ENCODE measurements at places on chromosomes 16 and 17.
A peak's percentile ranks its signal among the peaks of the same experiment; 100 is the strongest.

- no peak for DNase-seq
Measured at GRCh38 chr17:80818871-80819270, 172.8 kb upstream of the CHMP6 start.

- no peak for DNase-seq
Measured at GRCh38 chr17:78307887-78308638, 51.8 kb downstream of the SOCS3 start.

DNA sequence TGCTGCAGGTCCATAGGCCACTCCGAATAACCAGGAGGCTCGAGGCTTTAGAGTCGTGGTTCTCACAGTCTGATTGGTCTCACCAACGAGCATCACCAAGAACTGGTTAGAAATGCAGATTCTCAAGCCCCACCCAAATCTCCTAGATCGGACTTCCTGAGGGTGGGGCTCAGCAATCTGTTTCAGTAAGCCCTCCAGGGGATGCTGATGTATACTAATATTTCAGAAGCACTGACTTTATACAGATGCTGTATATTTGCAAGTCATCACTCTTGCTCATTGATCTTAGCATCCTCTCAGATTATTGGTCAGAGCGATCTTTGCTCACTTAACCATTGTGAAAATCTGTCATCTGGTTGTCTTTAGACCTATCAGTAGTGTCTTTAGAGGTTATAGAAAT, 4.4 kb upstream of the VAC14 start:
- no peak for DNase-seq

DNA sequence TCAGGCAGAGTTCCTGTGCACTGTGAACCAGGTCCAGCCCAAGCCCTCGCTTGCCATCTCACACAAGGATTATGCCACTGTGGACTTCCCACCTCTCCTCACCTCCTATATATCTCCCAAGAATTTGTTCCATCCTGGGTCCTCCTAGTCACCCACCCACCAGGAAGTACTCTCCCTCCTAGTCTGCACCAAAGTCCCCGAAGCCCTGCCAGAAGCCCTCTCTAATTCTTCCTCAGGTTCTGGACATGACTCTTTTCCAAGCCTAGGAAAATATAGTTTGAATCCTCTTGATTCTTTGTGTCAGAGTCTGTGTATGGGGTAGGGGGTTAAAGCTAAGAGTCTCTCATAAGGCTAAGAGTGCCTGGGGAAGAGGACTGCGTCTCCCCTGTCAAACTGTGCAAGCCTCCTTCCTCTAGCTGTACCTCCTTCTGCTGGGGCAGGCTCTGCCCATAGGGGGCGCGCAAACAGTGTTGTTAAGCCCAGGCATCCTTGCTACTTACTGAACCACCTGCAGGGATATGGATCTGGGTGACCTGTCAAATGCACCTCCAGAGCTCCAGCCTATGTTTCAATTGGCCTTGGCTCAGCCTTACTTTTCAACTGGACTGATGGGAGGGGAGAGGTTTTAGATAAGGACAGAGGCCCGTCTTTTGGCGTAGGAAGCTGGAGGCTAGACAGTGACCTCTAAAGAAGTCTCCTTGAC, 16.6 kb upstream of the DLX4 start:
- peak; percentile 69 for DNase-seq

- no peak for DNase-seq
Measured at GRCh38 chr16:30989469-30990047, 4.6 kb downstream of the HSD3B7 start.

DNA sequence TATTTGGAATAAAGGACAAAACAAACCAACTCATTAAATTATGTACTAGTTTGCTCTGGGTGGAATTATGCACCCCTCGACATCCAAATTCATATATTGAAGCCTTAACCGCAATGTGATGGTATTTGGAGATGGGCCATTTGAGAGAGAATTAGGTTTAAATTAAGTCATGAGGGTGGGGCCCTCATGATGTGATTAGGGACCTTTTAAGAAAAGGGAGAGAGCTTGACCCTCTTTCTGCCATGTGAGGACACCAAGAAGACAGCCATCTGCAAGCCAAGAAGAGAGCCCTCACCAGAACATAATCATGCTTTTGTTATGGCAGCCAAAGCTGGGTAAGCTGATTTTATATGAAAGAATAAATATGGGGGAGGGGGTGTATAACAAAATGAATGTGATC, 2.0 kb downstream of the C16orf87 start:
- no peak for DNase-seq

DNA sequence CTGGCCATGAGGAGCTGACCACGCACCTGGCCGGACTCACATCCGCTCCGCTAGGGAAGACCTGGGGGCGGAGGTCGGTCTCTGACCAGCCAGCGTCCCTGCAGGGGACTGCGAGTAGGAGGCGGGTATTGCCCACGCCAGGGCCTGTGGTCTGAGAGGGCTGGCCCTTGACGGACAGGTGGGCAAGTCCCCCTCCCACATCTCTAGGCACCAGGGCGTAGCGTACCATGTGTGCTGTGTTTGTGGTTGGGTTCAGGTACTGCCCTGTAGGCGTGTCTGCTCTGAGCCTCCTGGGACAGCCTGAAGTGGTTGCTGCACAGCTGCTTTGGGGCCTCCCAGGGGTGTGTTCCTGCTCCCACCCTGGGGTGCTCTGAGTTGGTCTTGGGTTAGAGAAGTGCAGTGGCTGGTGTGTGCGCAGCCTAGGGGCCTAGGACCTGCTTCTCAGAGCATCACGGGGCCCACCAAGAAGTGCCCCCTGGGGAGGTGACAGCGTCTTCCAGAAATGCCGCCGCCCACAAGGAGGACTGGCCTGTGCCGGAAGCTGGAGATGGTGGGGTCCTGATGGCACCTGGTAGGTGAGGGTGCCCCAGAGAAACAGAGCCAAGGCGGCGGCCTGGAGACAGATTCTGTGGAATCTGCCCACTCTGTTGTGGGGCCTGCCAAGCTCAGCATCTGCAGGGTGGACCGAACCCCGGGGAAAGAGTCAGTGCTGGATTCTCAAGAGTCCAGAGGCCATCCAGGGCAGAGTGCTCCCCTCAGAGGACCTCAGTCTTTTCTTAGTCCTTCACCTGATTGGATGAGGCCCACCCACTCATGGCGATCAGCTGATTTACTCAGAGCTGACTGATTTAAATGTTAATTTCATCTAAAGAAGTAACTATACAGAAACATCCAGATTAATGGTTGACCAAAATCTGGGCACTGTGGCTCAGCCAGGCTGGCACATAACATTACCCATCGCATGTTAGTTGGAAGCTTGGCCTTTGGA, 48.3 kb downstream of the WDR45B start:
- DNase-seq: no peak

DNA sequence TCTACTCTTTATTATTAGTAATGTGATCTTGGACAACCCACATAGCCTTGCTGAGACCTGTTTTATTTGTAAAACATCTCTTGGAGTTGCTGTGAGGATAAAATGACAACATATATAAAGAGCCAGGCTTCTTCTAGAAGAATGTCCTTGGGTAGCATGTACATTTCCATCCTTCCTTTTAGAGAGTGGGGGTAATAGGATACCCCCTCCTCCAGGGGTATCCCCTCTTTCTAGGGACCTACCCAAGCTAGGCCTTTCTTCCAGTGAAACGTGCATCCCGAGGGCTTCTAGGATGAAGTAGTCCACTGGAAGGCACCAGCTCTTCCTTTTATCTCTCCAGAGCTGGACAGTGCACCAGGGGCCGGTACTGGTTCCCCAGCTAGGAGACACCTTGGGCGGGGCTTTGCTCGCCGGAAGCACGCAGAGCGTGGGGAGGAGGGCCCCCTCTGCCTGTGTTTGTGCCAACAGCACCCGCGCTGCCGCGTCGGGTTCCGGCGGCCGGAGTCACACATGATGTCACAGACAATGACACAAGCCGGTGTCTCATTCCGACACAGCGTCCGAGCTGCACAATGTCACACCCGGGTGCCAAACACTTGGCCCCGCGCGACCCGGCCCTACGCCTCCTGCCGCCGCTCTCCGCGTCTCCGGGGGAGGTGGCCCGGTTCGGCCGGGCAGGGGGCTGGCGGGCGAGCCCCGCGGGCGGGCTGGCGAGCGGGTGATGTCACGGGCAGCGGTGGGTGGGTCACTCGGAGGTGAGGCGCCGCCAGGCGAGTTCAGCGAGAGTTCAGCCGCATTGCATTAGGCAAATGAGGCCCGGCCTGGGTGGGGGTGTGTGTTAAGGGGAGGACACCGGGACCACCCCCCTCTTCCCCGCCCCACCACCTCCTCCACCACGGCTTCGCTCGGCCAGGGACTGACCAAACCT, 23.4 kb downstream of the GJD3 start:
- DNase-seq: peak; percentile 73

- DNase-seq: no peak
Measured at GRCh38 chr16:51106535-51106934, 44.5 kb downstream of the SALL1 start.

- DNase-seq: no peak
Measured at GRCh38 chr17:81920612-81921536, 2.9 kb upstream of the SIRT7 start.

- peak; percentile 56 for DNase-seq
Measured at GRCh38 chr16:67013823-67014633, 14.9 kb upstream of the CBFB start.

- DNase-seq: no peak
Measured at GRCh38 chr17:72614476-72614870, 478.0 kb downstream of the SLC39A11 start.

DNA sequence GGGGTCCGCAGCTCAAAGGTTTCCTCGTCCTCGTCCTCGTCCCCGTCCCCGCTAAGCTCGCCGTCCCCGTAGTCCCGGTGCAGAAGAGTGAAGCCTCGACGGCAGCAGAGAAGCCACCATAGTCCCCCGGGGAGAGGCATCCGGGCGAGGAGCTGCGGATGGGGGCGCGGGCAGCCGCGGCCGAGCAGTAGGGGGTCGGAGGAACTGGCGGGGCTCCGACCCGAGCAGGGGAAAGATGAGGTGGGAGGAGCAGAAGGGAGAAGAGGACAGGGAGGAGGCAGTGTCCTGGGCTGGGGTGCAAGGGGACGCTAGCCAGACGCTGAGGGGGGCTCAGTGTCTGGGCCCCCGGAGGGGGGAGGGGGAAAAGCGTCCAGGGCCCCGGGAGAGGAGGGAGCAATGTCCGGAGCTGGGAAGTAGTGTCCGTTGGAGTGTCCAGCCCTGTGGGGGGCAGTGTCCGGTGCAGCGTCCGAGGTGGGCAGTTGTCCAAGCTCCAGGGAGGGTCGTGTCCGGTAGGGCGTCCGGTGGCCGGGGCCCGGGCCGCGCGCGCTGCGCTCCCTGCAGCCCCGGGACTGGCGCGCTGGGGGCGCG, at the start of gene PLEKHH3:
Gene PLEKHH3 (minus strand): TSS at position 571 of the 588 bp plus-strand sequence. CDS start 431 bp downstream, at position 140.
- DNase-seq: no peak

DNA sequence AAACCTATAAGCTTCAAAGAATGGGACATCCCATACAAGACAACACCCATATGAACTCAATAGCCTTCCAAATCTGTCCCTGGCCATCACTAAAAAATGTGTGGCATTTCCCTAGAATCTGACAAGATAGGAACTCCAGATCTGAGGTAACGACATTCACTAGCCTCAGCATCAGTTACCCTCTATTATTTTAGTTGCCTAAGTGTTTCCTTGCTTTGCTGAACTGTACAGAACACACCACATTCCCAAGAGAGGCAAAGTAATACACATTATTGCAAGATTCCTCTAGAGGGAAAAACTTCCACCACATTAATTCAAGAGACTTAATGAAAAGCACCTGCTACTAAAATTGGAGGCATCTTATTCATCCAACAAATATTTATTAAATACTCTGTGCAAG, 5.0 kb downstream of the LSM12 start:
- no peak for DNase-seq

DNA sequence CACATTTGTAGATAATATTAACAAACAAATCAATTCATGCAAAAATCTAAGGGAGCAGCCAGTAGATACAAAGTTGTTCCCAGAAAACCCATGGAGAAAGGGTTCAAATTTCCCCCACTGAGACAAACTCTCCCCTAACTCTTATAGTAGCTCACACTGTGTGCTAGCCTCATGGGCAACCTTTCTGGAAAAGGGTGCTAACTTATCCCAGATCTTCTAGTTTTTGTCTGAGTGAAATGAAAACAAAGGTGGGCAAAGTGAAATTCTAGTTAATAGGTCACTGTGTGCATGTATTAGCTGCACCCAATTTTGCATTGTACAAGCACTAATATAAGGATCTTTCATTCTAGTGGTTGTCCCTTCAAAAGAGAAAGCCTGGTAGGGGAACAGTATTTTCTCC, 9.9 kb upstream of the USP32 start:
- no peak for DNase-seq

GRCh38 chr17:73552300-73553048, 91.8 kb downstream of the SDK2 start:
- DNase-seq: no peak
